OCI-LY7 (cell line): ENCODE measurements at places on chromosomes 16 and 17.
A peak's percentile ranks its signal among the peaks of the same experiment; 100 is the strongest.

GRCh38 chr16:47624563-47624962 is 163.4 kb downstream of the PHKB start:
- no peak for DNase-seq

- no peak for DNase-seq
These were observed 5.1 kb downstream of the CLCN7 start for GRCh38 chr16:1469693-1470201.

DNA sequence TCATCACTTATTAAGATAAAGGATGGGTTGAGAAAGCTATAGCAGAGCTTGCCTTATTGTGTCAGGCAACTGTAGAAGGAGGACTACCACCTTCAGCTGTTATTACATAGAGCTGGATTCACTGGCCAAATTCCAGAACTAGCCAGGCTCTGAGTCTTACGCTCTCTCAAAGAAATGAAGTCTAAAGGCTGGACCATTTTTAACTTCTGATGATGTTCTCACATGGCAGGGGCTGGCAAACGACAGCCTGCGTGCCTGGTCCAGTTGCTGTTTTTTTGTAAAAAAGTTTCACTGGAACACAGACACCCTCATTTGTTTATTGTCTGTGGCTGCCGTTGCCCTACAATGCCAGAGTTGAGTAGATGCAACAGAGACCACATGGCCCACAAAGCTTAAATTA is 21.2 kb downstream of the TRAF4 start:
- DNase-seq = no peak

DNA sequence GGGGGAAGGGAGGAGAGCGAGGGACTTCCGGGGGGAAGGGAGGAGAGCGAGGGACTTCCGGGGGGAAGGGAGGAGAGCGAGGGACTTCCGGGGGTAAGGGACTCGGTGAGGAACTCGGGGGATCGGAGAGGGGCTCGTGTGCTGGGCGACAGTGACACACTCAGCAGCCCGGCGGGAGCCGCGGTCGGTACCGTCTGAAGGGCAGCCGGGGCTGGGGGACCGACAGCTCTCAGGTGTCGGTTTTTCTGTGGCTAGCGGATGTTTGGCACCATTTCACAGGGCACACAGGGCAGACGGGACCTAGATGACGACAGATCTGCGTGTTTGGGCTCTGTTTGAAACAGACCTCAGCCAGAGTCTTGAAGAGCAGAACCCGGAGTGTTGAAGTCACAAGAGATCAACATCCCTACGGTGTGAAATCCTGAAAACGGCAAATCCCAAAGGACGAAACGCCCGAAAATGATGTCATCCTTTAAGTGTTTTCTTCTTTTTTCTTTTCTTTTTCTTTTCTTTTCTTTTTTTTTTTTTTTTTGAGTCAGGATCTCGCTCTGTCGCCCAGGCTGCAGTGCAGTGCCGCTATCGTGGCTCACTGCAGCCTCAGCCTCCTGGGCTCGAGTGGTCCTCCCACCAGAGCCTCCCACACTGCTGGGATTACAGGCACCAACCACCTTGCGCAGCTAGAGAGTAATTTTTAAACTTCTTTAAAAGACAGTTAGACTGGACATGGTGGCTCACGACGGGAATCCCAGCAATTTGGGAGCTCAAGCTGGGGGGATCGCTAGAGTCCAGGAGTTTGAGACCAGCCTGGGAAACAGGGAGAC is 23.9 kb downstream of the ZNF778 start:
- DNase-seq = peak; percentile 85

DNA sequence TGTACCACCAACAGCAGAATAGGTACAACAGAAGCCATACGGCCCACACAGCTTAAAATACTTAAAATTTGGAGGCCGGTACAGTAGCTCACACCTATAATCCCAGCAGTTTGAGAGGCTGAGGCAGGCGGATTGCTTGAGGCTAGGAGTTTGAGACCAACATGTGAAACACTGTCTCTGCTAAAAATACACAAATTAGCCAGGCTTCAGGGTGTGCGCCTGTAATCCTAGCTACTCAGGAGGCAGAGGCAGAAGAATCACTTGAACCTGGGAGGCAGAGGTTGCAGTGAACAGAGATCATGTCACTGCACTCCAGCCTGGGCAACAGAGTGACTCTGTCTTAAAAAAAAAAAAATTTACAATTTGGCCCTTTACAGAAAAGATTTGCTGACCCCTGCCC is 17.0 kb downstream of the GFOD2 start:
- no peak for DNase-seq

DNA sequence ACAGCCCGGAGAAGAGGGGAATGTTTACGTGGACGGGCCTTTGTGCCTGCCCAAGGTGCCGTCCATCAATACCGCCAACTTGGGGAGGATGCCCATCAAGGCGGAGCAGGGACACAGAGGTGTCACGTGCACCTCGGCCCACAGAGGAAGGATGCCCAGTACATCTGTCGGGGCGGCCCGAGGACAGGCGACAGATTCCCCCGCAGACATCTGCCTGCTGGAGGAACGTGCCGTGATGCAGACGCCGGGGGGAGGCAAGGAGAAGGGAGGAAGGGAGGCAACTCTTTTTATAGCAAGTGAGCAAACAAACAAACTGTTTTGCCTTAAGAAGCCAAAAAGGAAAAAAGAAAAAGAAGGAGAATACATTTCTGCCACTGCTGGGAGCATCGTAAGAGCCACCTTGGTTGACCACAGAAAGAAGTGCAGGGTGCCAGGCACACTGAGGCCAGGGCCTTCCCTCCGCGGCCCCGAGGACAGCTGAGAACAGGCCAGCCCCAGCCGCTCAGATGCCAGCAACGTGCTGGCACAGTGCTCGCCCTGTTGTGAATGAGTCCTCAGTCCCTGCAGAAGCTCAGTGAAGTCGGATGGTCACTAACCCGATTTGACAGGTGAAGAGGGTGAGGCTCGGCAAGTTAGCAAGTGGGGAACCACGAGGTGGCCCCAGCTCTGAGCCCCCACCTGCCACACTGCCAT is 146.4 kb downstream of the RBFOX3 start:
- DNase-seq = no peak

GRCh38 chr16:87581857-87582215 is 20.5 kb upstream of the JPH3 start:
- no peak for DNase-seq

GRCh38 chr17:42459256-42459800 is 650 bp downstream of the ATP6V0A1 start:
- DNase-seq = peak; percentile 59

- DNase-seq = no peak
These were observed 207.8 kb downstream of the SHISA9 start for GRCh38 chr16:13109171-13109570.

GRCh38 chr17:27746881-27747280 is 53.4 kb downstream of the NOS2 start:
- DNase-seq = no peak

DNA sequence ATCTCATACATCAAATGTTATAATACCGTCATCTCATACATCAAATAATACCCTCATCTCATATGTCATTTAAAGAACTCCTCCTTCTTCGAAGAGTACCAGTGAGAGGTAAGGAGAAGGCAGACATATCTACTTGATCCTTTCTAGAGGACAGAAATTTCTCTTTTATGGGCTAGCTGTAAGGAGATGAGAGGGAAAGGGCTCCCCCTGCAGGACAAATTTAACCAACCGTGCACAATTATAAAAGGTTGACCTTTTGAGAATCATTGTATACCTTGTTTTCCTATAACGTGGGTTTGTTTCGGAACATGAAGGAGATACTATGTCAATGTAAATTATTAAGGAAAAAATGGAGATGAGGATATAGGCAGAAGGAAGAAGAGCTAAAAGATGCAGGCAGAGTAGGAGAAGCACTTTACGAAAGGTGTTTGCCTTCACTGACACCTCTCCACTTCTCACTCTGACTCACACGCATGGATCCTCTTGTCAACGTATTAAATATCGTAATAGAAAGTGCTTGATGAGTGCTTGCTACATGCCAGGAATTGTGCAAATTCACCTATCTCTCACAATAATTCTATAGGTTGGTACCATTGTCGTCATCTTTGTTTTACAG is 465.9 kb upstream of the ERCC4 start:
- peak; percentile 72 for DNase-seq

- DNase-seq = no peak
These were observed 171.0 kb downstream of the KATNIP start for GRCh38 chr16:27720731-27721530.

DNA sequence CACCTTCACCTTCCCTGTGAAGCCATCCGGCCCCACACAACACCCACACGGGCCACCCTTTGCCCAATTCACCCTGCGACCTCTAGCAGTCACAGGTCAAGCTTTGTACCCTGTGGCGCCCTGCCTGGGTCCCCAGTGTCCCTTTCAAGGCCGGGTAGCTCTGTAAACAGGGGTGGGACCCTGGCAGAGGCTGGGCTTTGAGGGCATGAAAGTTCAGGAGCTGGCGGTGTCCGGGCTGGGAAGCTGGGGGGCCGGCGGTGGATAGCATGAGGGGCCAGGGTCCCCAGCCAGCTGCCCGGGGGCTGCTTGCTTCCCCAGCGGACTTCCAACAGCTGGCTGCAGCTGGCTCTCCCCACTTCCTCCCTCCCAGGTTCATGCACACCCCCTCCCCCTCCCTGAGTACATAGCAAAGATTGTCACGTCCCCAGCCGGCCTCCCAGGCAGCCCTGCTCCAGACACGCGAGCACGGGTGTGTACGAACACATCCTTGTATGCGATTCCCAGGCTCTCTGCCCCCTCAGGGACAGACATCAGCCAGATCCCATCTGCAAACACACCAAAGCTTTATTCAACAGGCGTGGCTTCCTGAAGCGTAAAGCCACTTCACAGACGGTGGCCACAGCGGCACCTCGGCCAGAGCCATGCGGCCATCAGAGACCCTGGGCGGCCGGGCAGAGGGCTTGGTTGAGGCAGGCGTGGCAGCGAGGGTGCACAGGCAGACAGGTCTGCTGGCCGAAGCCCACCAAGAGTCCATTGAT is 8.2 kb downstream of the NTHL1 start:
- no peak for DNase-seq

DNA sequence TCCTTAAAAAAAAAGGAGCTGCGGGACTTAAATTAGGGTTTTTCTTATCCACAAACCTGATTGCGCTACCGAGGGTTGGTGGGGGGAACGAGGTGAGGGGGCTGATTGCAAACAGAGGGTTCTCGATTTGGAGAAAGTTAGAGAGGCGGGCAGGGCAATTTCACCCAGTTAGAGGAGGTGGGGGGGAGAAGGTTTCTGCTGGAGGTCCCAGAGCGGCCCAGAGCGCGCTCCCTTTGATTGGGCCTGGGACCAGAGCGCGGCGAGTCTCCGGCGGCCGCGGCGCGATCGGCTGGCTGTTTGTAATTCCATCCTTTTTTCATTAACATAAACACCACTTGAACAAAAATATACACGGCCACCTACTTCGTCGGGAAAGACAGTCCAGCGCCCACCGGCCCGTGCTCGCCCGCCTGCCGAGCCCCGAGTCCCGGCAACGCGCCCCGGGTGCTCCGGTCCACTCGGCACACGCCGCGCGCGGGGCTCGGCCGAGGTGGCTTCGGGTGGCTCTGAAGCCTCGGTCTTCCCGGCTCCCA is 13.3 kb upstream of the FOXF1 start:
- no peak for DNase-seq

DNA sequence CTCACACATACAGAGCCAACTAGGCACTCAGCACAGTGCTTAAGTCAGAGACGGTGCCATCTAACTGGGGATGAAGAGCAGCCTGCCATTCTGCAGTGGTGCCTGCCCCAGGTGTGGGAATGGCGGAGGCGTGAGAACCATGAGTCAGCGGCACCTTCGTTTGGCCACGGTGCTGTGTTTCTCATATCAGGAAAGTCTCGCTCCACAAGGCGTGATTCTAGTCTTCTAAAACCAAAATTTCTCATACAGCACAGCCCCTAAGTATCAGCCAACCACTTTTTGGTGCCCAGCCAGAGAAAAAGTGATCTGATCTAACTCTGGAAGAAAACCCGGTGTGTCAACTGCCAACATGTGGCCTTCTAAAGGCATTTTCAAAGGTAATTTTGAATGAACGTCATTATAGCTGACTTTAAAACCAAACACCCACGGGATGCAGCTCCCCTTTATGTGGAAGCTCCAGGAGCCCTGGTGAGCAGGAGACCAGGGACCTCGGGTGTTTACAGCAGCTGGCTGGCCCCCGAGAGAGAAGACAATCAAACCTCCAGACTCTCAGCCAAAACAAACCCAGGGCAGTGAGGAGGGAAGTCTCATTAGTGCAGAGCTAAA is 54.6 kb downstream of the ABCC12 start:
- DNase-seq = no peak

DNA sequence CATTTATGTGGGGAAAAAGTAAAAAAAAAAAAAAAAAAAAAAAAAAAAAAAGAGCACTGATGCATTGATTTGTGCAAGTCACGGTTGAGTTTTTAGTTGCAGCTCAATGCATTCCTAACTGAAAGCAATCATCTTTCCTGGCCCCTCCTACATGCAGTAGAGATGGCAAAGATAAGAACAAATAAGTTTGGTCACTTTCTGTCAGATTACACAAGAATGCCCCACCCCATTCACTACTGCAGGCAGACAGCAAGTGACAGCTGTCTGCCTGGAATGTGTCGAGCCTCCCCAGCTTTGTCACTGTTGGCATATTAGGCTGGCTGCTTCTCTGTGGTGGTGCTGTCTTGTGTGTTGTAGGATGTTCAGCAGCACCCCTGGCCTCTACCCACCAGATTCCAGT is 243.5 kb downstream of the FOXL1 start:
- DNase-seq = no peak

- no peak for DNase-seq
These were observed 32.1 kb downstream of the CCDC40 start for GRCh38 chr17:80068301-80069222.

GRCh38 chr16:10388988-10389387 is 3.1 kb downstream of the ATF7IP2 start:
- no peak for DNase-seq

- DNase-seq = no peak
These were observed 363.4 kb downstream of the CDH13 start for GRCh38 chr16:82990155-82990554.

- DNase-seq = no peak
These were observed 117.5 kb downstream of the ZFHX3 start for GRCh38 chr16:72930396-72930795.

DNA sequence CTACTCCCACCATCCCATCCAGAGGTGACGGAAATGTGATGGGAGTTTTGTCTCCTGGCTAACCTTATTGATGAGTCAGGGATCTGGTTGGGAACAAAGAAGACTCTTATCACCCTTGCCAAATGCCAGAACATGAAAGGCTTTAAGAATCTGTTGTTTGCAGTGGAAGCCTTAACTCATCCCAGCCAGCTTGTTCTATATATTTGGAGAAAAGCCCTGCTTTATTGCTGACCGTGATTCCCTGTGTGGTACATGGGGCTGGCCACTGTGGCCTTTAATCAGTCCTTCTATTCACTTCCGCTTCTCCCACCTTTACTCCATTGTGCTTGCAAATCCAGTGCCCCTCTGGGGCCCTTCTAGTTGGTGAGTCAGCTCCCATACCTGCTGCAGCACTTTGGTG is 156.6 kb downstream of the PHKB start:
- DNase-seq = no peak

DNA sequence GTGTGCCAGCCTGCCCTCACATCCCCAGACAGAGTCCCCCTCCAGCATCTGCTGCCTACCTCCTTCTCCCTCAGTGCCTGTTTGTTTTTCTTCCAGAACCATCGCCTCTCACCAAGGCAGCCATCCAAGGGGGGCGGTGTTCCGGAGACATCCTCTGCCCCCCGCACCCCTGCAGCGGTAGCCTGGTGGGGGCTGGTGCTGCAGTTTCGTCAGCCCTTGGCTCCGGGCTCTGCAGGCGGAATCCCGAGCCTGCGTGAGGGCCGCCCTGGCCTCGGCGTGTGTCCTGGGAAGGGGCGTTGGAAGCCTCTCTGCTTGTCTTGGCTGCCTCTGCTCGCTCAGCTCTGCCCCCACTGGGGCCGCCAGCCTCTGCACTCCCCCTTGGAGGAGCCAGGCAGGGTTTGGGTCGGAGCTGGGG is 126.0 kb upstream of the CIBAR2 start:
- no peak for DNase-seq

- no peak for DNase-seq
These were observed 47.7 kb upstream of the MEAK7 start for GRCh38 chr16:84552135-84552534.
